Stimulated activated CD4-positive, alpha-beta T cell treated with anti-CD3 and anti-CD28 coated beads, Interleukin-1b, Interleukin-23, amount 100 ng/mL, for 24 hours (primary cell): ENCODE measurements at places on chromosomes 7 and 10.

GRCh38 chr10:111756217-111757061 lies 427.1 kb downstream of the GPAM start:
- DNase-seq, result no peak

GRCh38 chr7:13279854-13280435 lies 592.5 kb downstream of the ARL4A start:
- DNase-seq, result no peak

GRCh38 chr7:95405800-95406199 lies 9.6 kb upstream of the PON3 start:
- DNase-seq, result no peak

DNA sequence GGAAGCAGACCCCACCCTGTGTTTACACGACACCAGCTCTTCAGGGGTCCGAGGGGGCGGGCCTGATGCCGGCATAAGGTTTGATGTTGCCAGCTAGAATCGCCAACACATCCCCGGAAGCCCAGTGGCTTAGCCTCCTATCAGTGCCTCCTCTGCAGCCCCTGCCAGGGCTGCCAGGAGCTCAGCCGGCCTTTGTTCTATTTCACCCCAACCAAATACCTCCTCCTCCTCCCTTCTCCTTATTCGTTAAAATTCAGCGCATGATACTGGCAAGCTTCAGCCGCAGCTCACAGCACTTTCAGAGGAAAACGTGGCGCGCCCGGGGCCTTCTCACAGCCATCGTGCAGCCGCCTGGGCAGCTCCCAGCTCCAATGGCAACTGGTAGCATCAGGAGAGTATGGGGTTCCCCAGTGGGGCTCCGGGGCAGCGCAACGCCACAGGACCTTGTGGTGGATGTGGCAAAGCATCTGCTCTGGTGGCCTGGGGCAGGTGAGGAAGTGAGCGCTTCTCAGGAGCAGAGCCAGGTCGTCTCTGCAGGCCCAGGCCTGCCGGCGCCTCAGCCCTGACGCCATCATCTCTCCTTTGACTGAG lies 176.4 kb upstream of the RHEB start:
- no peak for DNase-seq

GRCh38 chr7:98875501-98875900 lies 2.8 kb upstream of the TRRAP start:
- DNase-seq, result no peak

GRCh38 chr7:6032641-6033040 lies 1.5 kb downstream of the ANKRD61 start:
- DNase-seq, result no peak

DNA sequence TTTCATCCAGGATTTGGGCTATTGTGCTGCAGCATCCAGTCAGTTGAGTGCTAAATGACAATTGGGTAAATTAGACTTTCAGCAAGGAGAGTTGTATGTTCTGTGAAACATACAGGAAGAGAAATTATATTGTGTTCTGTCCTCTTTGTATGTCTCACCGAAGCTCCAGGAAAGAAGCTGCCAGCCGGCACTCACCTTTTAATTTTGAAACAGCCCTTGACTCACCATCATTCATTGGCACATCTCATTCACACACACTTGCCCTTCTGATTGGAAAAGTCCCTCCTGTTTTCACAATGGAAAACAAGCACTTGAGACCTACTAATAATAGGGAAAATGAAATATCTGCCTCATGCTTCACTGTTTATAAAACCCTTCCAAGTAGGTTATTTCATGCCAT lies 495.6 kb downstream of the RPS24 start:
- no peak for DNase-seq

GRCh38 chr10:3814838-3815220 lies 29.8 kb upstream of the KLF6 start:
- no peak for DNase-seq

GRCh38 chr7:156222611-156223010 lies 410.3 kb upstream of the SHH start:
- DNase-seq, result no peak

DNA sequence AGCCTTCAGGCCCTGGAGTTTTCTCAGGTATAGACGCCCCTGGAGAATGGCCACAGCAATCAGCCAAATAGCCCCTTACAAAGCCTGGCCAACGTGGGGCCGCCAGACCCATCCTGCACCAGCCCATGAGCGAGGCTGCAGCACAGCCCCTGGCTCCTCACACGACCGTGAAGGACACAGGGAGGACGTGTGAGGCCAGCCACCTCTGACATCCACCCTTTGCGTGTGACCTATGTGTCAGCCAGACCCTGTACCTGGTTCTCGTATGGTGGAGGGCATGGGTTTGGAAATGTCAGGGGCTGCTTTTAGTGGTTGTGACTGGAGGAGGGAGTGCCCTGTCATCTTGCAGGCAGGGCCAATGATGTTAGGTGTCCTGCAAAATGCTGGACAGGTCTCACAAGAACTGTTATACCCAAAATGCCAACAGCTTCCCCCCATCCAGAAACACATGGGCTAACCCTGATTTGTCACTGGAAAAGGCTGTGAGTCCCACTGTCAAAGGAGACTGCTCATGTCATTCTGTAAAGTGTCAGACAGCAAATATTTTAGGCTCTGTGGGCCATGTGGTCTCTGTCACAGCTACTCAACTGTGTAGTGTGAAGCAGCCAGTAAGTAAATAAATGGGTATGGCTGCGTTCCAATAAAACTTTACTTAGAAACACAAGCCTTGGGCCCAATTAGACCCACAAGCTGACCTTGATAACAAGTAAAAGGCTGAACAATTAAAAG lies 30.0 kb downstream of the NOD1 start:
- no peak for DNase-seq

- DNase-seq, result no peak
Measured at GRCh38 chr10:89368129-89368528, 9.7 kb upstream of the IFIT1B start.
